Mammary epithelial cell (primary cell): ENCODE measurements at places on chromosomes 3 and 15. TPM values are rescaled to one million over a fixed set of nuclear protein-coding genes. Genes with fewer than 3 reads are reported as not detected.

DNA sequence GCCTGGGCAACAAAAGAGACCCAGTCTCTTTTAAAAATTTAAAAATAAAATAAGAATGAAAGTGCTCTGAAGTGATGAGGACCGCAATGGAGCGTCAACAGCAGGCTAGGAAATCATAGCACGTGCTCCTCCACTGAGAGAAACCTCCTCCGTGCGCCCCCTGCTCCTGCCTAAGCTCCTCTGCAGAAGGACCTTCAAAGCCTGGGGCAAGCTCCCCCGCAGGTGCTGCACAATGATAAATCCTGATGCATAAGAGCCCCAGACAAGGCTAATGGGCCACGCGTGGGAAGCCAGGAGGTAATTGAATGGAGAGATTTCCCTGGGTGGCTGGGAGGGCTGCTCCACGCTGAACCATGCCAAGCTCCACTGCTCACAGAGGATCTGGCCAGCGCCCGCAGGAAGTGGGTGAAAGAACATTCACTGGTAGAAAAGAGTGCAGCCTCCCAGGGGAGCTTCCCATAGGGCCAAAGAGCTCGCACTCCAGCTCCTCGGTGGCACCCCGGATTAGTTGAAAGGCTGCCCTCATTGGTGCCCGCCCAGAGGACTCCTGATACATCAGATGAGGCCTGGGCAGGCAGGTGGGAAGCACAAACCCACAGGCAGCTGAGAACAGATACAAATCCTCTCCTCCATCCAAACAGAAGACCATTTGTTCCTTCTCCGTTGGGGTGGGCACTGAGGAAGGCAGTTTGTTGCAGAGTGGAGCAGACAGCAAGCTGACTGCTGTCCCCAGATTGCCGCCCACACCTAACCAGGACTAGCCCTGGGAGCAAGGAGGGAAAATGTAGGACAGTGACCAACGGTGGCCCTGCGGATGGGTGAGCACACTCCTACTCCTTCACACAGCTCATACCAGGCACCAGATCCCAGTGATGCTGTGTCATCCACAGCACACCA lies 52.5 kb downstream of the CPN2 start:
- DNase-seq = no peak

Gene NSMCE3
- total RNA-seq = 10.2 TPM

GRCh38 chr3:141648055-141648910 lies 89.8 kb upstream of the RNF7 start:
- no peak for DNase-seq

DNA sequence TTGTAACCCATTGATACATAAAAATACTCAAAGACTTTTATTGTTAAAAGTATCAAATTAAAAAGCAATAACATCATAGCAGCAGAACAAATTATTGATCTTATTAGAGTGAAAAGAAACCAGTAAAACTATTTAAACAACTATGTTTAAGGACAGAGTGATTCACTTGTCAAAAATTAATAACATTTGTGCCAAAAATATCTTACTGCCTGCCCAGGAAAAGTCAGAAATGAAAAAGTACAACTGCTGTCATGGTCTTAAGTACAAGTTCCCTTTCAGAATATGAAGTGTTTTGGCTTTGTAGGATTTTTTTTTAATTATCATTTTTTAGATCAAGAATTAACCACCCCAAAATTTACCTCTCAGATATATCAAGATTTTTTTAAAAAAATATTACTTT lies 3.4 kb downstream of the IFT57 start:
- no peak for DNase-seq

Gene CFAP100
- not detected for total RNA-seq

- DNase-seq = peak; percentile 13
These were observed 380.6 kb upstream of the C2CD4B start for GRCh38 chr15:62545467-62546227.

Gene RBP2
- total RNA-seq = not detected

GRCh38 chr3:32238453-32239306 lies at the start of gene CMTM8:
Gene CMTM8, plus strand, starts transcription at chr3:32238680. Its CDS starts 293 bp downstream, at chr3:32238973.
- peak; percentile 57 for DNase-seq

DNA sequence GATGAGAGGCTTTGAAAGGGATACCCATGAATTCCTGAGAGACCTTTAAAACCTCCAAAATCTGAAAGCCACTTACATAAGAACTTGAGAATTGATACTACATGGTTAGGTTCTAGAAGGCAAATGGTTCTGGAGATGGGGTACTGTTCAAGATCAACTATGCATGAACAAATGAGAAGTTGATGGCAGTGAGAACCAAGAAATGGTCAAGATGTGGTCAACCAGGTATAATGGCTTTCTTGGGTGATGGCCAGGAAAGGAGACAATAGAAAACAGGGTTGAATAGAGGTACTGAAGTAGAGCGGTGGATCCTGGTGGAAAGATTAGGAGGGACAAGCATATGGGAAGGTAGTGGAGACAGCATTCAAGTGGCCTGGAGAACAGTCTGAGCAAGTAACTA lies 200.4 kb downstream of the RBMS3 start:
- no peak for DNase-seq

DNA sequence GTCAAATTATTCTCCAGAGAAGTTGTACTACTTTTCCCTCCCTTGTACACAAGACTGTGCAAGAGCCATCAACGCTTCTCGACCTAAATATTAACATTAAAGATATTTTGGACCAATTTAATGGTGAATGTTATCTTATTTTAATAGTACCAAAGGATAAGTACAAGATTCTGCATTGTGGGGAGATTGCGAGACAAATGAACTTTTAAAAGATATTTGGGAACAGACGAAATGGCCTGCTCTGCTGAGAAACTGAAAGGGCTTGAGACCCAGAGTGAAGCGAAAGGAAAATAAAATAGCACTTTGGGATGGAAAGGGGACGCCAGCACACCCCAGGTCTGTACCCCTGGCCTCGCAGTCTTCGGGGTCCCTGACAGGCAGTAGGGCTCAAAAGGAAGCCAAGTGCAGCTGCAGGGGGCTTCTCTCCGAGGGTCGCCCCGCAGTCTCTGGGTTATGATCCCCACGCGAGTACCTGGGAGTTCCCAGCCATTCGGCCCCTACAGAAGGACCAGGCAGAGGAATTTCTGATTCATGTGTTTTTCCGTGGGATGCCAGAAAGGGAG lies 97.6 kb upstream of the VGLL3 start:
- DNase-seq = no peak

DNA sequence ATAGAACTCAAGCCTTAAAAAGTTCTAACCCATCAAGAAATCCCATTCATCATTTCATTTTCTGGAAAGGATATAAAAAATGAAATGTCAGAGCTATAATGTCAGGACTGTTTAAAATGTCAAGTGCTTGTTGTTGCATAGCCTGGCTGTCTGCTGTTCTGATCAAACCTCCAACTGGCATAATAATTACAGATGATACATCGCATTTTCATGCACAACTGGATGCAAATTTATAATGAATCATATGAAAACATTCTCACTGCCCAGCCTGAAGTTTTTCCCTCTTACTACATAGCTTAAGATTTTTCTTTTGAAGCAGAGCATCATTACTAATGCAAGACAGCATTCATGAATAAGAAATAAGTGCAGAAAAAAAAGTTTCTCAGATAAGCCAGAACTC lies 46.5 kb downstream of the GUCA1C start:
- no peak for DNase-seq

DNA sequence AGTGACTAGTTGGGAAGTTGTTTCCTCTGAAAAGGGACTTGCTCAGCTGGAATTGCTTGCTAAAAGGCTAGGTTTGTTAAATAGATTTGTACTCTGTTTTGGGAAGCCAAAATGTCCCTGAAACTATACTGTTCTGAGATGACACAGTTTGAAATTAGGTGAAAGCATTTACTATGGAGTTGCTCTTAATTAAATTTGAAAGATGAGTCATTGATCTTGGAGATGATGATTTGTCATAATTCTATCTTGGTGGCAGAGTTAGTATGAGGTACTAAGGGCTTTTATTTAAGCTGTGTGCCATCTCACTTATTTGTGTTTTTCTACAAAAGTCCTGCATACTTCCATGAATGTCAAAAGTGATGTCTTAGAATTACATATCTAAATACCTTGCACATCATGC lies 320.9 kb downstream of the PTPRG start:
- no peak for DNase-seq

DNA sequence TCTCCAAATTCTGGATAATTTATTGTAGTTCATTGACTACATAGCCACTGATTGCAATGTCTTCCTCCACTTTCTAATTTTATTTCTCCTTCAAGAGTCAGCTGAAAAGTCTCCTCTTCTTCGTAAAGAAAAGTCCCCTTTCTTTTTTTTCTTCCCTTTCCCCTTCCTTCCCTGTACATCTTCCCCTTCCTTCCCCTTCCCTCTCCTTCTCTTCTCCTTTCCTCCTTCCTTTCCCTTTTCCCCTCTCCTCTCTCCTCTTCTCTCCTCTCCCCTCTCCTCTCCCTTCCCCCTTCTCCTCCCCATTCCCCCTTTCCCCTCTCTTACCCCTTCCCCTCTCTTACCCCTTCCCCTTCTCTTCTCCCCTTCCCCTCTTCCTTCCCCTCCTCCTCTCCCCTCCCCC lies 8.8 kb upstream of the MGA start:
- DNase-seq = no peak

Gene CCDC33
- not detected for total RNA-seq

Gene EPHB3
- 45.2 TPM for total RNA-seq

DNA sequence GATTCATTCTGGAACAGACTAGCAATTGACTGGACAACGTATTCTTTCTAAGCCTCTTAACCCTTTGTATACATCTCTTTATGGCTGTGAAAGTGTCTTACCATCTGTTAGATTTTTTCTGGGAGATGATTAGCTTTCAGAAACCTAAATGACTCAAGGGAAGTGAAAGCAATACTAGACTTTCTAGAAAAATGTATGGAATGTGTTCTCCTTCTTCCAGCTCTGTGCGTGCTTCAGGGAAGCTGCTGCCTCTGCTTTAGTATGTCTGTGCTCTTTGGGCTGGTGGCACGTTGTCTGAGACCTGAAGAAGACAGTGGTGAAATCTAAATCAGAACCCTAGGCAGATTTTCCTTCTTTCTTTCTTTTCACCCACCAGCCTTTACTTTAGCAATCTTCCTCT lies 89.5 kb downstream of the ITPR1 start:
- no peak for DNase-seq

Gene PLSCR5
- total RNA-seq = not detected in 2 replicates

Gene KCNMB3
- total RNA-seq = 1.0 TPM

DNA sequence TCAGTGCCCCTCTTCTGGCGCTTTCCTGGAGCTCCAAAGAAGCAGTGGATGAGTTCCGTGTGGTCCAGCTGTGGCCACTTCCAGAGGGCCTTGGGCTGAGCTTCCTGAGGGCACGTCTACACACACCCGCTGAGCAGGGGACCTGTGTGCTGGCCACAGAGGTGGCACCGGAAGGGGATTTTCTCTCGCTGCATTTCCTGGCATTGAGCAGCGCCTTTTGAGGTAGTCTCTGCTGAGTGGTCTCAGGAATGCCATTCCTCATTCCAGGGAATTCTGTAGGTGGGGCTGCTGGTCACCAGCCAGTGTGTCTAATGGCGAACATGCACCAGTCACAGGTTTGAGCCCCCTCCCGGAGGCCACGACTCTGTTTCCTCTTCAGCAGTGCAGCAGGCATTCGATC lies 48.1 kb downstream of the AMOTL2 start:
- no peak for DNase-seq
